Activated CD4-positive, CD25-positive, alpha-beta regulatory T cell (primary cell): ENCODE measurements at places on chromosomes 3 and 15.

DNA sequence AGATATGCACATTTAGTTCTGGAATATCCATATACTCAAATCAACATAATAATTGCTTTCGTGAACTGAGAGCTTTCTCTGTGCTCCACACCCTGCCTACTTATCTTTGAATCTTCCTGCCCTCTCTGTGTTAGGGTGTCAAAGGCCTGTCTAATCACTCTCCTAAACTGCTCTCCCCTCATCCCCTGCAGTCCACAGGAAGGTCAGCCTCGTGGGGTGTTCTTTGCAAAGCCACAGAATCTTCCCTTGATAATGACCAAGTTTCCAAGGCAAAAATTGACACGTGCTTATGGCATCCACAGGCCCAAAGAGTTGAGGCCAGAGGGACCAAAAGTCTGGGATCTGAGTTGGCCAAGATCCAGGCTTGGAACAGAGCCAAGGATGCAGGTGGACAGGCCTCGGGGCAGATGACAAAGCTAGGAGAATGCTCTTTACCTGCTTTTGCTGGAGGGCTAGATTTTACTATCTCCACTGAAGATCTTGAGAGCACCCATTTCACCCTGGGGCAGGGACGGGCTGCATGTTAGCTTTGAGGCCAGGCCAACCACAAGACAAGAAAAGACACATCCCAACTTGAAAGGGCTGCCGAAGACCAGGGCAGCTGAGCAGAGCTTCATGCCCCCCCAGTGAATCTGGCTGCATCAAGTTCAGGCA, 20.4 kb downstream of the BHLHE40 start:
- no peak for DNase-seq

GRCh38 chr3:54962200-54962599, 34.3 kb upstream of the LRTM1 start:
- DNase-seq, result no peak

DNA sequence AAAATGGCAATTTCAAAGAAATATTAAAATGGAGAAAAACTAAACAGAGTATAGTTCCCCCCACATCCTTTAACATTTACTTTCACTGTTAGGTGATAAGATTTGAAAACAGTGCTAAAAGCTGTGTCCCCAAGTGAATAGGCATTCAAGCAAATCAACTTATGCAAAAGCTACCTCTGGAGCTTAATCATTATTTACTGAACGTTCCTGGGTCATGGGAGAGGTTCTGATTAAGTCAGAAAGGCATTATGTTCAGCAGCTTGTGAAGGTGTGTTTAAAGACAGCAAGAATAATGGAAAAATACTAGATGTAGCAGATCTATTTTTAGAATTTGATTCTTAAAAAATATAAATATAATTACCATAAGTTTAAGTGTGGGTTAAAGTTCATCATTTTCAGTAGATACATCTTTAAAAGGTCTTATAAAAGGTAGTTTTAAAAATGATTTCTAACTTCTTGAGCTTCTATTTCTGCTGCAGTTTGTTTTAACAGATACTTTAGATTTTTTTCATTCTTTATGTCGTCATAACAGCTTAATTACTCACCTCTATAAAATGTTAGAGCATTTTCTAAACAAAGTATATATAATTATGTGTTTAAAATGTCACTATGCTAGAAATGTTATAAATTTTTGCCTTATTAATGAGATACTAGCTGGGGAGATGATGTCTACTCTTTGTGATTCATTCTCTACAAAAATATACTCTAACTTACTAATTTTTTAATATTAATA, 127.9 kb downstream of the MITF start:
- DNase-seq, result no peak

DNA sequence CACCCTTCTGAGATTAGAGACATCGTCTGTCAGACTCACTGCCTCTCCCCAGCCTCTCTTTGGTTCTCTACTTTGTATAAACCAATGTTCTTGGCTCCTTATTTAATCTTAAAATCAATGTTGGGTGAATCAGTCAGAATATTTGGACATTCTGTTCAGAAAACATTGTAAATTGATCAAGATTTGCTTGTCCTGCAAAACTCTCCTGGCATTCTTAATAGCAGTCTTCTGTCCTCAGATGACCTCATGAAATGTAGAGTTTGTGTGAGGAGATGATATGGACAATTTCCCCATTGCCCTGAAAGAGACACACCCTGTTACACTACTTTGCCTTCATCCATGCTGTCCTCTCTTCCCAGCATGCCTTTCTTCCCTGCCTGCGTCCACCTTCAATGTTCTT, 33.6 kb downstream of the CD200R1L start:
- DNase-seq, result no peak

- no peak for DNase-seq
These were observed 298.9 kb downstream of the LRTM1 start for GRCh38 chr3:54628888-54629441.

DNA sequence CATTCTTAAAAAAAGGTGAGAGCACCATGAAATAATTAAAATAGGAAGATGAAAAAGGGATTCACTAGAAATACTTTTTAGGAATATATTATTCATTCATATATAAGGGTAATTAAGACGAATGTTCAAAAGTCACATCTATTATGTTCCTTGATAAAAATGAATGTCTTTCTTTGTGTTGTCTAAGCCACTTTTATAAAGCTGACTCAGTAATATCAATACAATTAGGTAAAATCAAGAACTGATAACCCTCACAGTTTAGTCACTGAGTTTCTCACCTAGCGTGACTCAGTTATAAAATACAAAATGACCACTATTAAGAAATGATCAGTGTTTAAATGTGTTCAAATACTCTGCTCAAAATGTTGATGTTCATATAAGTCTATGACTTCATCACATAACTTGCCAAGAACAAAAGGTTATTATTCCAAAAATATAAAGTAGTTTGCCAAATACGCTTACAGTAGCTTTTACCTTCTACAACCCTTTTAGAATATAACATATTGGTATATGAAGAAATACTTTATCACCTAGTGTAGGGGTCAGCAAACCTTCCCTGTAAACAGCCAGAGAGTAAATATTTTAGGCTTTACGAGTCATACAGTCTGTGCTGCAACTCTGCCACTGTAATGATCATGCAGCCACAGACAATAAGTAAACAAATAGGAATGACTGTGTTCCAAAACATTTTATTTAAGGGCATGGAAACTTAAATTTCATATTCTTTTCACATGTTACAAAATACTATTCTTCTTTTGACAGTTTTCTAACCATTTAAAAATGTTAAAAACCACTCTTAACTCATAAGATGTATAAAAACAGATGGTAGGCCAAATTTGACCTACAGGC, 369.8 kb downstream of the TBC1D5 start:
- DNase-seq, result no peak

DNA sequence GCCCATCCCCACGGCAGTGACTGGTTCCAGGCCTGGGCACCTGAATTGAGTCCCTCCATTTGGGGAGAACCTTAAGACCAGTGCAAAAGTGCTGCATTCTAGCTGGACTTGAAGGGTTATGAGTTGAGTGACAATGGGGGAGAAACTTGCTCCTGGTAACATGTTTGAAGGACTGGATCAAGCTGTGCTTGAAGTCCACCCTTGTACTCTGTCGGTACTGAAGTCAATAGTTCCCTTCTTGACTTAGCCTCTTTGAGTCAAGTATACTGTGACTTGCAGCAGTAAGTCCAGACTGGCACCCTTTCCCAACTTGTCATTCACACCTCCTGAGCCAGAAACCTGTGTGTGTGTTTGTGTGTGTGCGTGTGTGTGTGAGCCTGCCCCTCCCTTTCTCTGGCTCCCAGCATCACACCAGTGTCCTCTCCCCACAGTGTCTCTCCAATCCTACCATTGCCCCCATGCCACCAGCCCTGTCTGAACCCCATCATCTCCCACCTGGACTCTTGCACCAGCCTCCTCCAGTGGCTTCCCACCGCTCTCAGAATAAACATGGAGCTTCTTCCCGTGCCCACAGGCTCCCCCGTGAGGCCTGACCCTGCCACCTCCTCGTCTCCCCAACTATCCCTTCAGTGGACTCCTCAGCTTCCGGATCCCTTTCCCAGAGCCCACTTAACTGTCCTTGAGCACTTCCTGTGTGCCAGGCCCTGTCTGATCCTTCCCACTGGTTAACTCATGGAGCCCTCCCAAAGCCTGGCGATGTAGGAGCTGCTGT, 10.2 kb upstream of the FBLN2 start:
- DNase-seq, result no peak

DNA sequence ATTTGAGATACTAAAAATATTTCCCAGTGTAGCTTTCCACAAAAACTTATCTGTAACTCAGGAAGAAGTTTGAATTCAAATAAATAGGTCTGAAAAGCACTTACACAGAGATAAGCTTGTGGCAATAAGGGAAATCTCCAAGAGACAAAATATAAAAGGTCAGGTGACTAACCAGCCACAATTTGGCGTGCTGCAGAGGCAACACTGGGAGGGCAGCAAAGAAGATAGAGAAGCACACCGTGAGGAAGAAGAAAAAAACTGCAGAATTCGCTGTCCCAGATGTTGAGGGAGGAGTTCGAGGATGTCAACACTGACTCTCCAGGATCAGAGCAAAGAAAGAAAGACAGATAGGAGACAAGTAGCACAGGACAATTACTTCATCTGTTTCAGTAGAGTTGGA, 204.4 kb downstream of the FMN1 start:
- no peak for DNase-seq

GRCh38 chr3:118406562-118406961, 628.1 kb downstream of the IGSF11 start:
- no peak for DNase-seq

DNA sequence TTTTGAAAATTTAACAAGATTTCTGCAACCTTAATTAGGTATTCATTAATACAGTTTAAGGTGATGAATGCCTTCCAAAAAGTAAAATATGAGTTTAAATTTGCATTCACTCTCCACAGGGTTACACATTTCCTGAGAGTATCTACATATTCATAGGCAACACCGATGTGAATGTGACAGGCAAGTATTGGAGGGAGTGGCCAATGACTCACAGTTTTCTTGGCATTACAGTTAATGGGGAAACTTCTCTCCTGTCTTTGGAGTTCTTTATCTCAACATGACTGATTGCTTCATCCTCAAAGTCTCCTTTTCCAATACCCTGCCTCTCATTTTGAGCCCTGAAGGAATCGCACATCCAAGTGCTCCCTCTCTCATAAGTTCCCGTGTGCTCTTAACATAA, 181.9 kb upstream of the CHL1 start:
- no peak for DNase-seq

DNA sequence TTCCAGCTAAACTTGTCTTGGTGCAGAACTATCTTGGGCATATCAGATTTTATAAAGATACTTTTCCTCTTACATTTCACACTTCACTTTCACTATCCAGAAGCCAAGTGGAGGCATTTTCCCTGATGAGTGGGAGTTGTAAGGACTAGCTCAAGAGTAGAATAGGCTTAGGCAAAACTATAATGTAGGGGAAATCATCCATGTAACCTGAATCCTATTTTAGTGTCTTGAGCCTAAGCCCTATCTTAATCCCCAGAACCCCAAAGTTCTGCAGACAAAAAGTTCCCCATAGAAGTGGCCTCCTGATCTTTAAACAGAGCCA, 42.2 kb upstream of the CD47 start:
- no peak for DNase-seq

GRCh38 chr3:135736740-135737139, 228.8 kb upstream of the PPP2R3A start:
- DNase-seq, result no peak

DNA sequence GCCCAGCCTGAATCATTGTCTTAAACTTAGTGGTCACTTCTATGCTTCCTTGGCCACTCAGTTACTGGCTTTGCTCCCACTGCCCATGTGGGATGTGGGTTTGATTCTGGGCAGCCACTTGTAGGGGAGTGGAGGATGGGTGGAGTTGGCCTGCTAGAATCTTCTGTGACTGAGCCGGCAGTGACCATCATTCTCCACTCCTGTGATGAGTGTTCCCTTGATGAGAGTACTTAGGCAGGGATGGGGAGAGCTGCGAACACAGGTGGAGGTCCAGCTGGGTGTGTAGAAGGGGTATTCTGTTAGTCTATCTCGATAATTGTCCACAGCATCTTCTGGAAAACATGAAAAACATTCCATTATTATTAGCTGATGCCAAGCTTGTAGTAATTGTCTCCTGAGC, 8.0 kb downstream of the TM6SF1 start:
- no peak for DNase-seq

DNA sequence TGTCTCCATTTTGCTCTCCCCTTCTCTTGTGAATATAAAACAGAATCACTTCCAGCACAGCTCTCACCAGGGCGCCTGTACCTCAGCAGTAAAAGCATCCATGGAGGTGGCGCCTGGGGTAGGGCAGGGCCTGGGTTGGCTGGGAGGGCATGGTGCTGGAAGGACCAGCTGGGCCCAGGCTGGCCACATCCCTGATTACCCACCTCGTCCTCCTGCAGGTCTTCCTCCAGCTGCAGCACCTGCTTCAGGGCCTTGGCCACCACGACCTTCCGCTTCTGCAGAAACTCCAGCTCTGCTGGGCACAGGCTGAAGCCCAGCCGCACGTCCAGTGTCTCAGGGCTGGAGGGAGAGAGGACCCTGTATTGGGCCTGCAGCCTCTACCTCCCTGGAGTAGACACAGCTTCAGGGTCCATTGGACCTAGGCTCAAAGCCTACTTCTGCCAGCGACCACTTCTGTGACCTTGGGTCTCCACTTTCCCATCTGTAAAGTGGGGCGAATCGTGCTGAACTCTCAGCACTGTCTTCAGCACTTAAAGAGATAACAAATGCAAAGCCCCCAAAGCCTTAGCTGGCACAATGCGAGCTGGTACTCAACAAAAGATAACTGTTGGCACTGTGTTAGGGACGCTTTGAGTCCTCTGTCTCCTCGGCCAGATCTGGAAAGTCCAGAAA, 23.8 kb downstream of the PLA2G4E start:
- no peak for DNase-seq

DNA sequence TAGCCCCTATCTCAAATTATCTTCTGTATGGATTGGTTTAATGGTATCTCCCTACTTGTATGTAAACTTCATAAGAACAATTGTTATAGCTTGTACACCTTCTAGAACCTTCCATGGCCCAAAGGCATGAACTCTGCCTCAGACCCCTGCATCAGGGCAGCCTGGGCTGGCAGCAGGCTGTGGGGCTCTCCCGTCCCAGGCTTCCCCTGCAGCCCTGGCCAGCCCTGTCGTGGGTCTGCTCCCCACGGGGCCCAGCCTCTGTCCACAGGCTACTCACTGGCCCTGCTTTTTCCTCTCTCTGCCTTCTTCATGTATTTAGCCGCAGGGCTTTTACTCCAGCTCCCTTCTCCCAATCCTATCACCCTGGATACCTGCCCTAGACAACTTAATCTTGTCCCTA, 4.4 kb downstream of the SCN5A start:
- no peak for DNase-seq

DNA sequence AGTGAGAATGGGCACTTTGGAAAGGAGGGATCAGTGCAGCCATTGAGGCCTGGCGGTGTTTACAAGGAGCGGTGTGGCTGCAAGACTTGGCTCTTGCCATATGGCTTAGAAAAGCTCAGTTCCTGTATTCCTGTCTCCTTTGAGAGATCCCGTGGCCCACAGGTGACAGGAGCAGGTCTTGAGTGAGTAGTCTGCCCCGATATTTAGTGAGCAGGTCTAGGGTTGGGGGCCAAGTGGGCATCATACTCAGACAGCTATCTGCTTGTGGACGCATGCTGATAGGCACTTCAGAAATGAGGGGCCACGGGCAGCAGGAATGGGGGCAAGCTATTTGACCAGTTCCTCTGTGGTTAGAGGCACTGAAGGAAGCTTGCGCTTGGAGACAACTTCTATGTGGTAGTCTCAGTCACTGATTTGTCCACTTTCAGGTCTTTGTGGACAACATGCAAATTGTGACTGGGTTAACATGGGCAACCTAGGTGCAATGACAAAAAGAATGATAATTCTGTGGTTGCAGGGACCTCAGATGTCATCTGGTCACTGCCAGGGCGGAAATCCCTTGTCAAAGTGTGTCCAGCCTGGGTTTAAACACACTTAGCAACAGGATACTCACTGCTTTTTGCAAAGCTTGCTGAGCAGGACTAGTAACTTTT, 1.1 kb downstream of the TMED3 start:
- no peak for DNase-seq

GRCh38 chr3:175346573-175347356, 487.6 kb downstream of the NAALADL2 start:
- no peak for DNase-seq
